Stimulated activated CD4-positive, alpha-beta T cell treated with anti-CD3 and anti-CD28 coated beads, TNF-alpha, amount 100 ng/mL, for 48 hours (primary cell): ENCODE measurements at places on chromosomes 5 and 9.

- DNase-seq: no peak
Observed at GRCh38 chr5:67221487-67222242, 25.1 kb upstream of the CD180 start.

GRCh38 chr5:128778474-128778873 is 186.8 kb upstream of the SLC27A6 start:
- DNase-seq: no peak

DNA sequence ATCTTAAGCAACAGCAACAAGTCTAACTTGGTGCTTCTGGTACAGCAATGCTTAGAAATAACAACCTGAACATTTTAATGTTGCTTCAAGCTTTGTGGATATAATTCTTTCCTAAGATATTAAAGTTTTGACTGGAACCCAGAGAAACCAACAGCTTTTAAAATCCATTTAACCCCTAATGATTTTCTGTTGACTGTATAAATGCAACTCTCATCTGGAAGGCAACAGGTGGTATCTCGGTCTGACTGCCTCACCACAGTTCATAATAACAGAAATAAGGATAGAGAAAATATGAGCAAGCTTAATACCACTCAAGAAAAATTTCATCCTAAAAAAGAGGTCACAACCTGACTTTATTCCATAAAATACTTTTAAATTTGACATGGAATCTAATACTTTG is 116.9 kb downstream of the HOMER1 start:
- no peak for DNase-seq

- no peak for DNase-seq
Observed at GRCh38 chr9:132032238-132032950, 47.3 kb downstream of the MED27 start.

GRCh38 chr5:136040746-136041415 is 12.1 kb downstream of the TGFBI start:
- DNase-seq: no peak
